ENCODE measurements at places on chromosomes 16 and 17.

DNA sequence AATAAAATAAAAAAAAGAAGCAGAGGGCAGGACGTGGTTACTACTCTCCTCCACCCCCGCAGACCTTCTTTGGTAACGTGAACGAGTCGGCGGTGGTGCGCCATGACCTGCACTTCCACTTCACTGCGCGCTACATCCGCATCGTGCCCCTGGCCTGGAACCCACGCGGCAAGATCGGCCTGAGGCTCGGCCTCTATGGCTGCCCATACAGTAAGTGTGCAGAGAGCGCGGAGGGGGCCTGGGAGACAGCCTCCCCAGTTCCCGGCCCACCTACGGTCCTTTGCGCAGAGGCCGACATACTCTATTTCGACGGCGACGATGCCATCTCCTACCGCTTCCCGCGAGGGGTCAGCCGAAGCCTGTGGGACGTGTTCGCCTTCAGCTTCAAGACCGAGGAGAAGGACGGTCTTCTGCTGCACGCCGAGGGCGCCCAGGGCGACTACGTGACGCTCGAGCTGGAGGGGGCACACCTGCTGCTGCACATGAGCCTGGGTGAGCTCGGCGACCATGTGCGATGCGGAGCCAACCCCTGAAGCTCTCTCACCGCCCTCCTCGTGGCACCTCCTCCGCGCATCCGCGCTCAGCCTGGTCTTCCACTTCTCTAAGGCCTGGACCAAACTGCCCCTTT is 2.7 kb downstream of the CNTNAP1 start:
- DNase-seq = no peak

- DNase-seq = no peak
Observed at GRCh38 chr16:4419402-4419959, 3.1 kb upstream of the CORO7 start.

GRCh38 chr16:80612461-80613017 is 71.7 kb downstream of the DYNLRB2 start:
- DNase-seq = no peak

DNA sequence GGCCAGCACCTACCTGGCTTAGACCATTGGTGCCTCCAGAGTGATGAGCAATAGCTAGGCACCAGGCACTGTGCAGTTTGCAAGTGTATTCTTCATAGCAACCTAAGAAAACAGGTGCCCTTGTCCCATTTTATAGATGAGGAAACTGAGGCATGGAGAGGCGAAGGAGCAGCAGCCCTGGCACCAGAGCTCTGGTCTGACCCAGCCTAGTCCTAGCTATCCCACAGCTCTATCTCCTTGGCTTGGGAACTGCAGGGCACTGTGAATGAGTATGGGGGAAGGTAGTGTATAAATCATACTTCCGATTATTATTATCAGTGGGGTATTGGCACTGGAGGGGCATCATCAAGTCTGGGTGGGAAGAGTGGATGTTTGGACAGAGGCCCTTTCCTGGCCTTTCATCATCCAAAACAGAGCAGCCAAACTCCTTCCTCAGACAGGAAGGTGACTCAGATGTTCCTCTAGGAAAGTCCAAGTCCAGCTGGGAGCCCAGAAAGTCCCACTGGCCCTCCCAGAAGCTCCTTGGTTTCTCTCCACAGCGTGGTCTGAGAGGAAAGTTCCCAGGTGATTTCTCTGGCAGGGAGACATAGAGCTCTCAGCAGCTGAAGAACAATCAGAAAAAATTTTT is 32.0 kb upstream of the PLLP start:
- DNase-seq = no peak

GRCh38 chr17:31114956-31115555 is 20.3 kb downstream of the NF1 start:
- DNase-seq = no peak

- no peak for DNase-seq
Observed at GRCh38 chr16:86225905-86226371, 284.4 kb upstream of the FOXF1 start.

- no peak for DNase-seq
Observed at GRCh38 chr17:34703533-34703932, 124.2 kb downstream of the TMEM132E start.

- DNase-seq = no peak
Observed at GRCh38 chr16:4682616-4683254, 10.6 kb upstream of the NUDT16L1 start.

DNA sequence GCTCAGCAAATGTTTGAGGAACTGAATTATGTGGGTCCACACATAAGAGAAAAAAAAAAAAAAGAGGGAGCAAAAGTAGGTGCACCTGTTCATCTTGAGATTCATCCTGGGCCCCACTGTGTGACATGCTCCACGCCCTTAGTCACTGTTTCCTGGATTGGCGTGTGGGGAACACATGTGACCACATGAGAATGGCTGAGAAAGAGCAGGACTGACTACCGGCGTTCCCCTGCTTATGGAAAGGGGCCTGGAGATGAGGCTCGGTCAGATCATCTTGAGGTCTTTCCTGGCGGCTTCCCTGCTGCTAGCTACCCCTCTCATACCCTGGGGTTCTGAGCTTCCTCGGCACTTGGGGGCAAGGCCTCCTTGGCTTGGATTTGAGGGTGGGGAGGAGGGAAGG is 3.9 kb downstream of the DEXI start:
- no peak for DNase-seq

GRCh38 chr17:18043491-18043890 is 4.3 kb downstream of the GID4 start:
- no peak for DNase-seq

- no peak for DNase-seq
Observed at GRCh38 chr16:88784074-88784855, 755 bp downstream of the PIEZO1 start.

DNA sequence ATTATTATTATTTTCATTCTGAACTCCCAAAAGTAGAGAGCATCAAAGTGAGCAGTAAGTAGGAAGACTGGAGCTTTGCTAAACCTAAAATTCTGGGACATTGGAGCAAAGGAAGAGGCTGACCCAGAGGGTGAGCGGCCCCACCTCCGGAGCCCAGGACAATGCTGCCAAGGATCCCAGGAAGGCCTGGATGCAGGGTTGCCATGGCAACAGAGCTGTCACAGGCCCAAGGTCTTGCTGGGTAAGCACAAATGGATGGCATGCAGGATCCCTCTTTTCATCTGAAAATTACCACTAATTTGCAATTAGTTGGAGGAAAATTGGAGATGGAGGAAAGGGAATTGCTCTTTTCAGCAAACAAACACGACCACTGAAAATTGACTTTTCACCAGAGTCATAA is 457.9 kb upstream of the CDH5 start:
- no peak for DNase-seq

DNA sequence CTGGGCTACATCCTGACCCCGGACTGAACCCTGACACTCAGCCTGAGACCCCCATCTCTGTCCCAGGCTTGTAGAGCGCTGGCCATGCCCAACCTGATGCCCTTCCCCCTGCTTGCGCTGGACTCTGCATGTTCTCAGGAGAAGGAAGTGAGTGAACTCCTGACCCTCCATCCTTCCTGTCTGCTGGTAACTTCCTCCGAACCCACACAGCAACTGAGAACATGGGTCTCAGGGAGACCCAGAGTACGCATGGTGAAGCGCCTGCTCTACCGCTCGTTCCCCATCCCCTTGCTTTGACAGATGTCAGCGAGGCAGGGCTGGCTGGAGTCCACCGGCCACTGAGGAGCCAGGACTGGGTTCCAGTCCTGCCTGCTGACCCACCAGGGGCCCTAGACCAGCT is 6.1 kb downstream of the CAMKK1 start:
- DNase-seq = no peak

- DNase-seq = no peak
Observed at GRCh38 chr16:4218202-4218601, 23.7 kb downstream of the SRL start.

Data from thoracic aorta (tissue), 2 donors.